ENCODE measurements at places on chromosomes 13 and 19.

DNA sequence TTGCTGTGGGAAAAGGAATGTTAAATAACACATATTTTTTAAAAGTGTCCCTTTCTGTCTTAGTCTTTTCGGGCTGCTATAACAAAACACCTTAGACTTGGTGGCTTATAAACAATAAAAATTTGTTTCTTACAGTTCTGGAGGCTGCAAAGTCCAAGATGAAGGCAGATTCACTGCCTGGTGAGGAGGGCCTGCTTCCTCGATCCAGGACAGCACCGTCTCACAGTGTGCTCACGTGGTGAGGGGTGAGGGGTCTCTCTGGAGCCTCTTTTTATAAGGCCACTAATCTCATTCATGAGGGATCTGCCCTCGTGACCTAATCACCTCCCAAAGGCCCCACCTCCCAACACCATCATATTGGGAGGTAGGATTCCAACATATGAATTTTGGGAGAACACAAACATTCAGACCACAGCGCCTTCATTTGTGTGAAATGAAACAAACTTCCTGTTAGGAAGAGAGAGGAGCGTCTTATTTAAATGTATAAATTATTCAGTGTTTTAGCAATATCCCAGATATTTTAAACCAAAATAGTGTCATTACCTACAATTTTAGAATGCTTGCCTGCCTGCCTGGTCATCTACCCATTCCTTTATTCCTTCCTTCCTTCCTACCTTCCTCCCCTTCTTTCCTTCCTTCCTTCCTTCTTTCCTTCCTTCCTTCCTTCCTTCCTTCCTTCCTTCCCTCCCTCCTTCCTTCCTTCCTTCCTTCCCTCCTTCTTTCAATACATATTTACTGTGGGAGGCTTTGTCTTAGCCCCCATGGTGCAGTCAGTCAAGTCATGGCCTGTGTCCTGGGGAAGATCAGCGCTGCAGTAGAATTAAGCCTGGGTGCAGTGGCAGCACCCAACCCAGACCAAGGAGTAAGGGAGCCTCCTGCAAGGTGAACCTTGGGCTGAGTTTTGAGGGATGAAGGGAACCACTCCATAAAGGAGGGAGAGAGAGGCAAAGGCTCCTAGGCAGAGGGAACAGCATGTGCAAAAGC is 84.2 kb downstream of the TEX26 start:
- no peak for DNase-seq

DNA sequence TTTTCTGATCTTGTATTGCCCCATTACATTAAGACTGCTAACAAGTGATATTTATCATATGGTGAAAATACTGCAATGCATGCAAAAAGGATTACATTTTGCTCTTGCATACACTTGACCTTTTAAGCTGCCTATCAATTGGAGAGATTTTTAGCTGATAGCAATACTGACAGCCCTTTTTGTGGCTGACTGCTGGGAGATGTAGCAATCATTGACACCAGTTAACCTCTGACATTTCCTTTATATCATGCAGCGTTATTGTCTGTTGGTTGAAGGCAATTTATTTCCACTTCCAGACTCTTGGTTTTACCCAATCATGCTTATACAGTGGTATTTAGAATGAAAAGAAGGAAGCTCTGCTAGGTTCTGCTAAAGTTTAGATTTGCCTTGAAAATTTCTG is 364.0 kb downstream of the LMO7 start:
- no peak for DNase-seq

DNA sequence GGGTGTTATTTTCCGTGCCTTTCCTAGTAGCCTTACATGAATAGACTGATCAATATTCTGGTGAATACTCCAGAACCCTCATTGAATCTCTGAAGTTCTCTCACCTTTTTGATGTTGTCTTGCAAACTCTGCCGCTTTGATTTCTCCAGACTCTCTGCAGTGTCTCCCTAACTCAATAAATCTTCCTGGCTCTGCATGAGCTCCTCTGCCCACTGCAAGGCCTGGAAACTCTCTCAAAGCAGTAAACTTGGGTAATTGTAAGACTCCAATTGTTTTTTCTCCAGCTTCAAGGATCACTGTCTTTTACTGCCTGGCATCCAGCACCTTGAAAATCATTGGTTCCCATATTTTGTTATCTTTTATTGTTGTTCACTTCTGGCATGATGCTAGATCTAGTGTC is 198.4 kb downstream of the GPC5 start:
- no peak for DNase-seq

DNA sequence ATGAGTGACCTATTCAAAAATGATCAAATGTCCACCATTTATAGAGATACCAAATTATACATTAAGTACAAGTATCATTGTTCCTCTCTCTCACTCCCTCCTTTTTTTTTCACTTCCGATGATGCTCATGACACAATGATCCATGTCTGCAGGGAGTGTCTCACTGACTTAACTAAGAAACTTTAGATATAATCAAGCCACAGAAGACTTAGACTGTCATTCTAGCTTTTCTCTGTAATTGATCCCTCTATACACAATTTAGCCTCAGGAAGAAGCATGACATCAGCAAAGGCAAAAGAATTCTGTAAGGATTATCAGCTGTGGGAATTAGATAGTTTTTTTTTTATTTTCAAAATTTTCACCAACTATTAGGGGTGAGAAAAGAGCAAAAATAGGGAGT is 734.9 kb upstream of the PCDH9 start:
- DNase-seq = no peak

DNA sequence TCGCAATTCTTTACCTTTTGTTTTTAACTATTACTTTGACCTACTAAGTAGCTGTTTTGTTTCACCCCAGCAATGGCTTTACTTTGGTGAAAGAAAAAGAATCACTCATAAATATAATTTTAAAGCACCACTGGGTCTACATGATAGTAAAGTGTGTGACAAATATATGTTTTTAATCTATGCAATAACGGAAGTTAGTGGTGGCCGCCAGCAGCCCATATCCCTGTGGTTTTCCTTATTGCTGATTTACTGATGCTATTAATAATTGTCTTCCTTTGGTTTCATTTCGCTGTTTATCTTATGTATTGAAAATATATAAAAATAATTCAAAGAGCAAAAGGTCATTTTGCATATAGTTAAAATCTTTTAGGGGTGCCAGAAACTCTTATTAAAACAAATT is 491.3 kb downstream of the DIAPH3 start:
- DNase-seq = no peak

DNA sequence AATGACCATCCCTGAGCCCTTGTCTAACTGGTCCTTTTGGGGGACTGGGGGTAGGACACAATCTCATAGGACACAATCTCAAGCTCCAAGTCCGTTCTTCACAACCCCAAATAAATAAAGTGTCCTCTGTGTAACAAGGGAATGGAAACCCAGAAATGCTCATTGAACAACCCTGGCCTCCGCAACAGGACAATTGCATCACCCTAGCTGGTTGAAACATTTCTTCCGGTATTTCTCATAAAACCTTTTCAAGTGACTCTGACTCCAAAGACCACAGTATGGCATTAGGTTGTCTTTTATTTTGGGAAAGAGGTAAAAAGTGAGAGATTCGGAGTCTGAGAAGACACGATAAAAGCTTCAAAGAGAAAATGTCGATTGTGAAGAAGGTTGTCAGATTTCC is 186.6 kb downstream of the ZNF536 start:
- no peak for DNase-seq

GRCh38 chr19:42232435-42232834 is 10.0 kb downstream of the GSK3A start:
- no peak for DNase-seq

GRCh38 chr19:30788105-30788765 is 416.1 kb downstream of the ZNF536 start:
- no peak for DNase-seq

DNA sequence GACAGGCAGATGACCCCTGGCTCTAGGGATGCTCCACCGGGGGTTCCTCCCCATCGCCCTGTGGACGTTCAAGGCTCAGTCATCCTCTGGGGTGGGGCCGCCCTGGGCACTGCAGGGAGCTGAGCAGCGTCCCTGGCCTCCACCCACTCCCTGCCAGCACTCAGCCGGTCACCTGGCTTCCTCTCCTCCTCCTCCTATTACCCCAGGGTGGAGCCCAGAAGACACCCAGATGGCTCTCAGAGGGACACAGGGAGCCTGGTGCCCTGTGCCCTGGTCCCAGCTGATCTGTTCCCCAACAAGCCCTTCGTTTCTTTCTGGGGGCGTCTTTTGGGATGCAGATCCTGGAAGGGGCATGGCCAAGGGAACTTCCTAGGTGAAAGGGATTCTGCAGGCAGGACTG is 3.7 kb upstream of the MKNK2 start:
- DNase-seq = no peak

- DNase-seq = no peak
These were observed 23.9 kb downstream of the CARS2 start for GRCh38 chr13:110681868-110682550.

DNA sequence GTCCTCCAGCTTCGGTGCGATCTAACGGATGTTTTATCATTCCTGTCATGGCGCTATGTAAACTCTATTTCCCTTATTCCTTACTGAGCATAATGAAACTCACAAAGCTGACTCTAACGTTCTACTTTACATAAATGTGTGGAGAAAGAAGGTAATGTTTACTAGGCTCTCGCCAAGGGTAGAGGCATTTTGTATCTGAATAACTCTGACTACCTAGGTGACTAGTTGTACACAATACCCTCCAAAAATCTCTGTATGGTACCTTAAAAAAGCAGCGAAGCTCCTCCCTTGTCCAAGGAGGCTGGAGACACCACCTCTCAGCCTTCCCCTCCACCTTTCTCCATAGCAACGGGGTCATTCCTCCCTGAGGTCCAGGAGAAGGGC is 316 bp upstream of the ZNF530 start:
- DNase-seq = no peak
